ENCODE measurements at places on chromosomes 4 and X.
A peak's percentile ranks its signal among the peaks of the same experiment; 100 is the strongest.

GRCh38 chr4:143482840-143483239, 30.7 kb upstream of the SMARCA5 start:
- no peak for DNase-seq
- no peaks in the 10 kb centered on the region for H3K27me3 ChIP-seq
- H3K4me1 ChIP-seq, result peaks cover 6% of the 10 kb centered on the region
- no peak overlapping the region for H3K4me3 ChIP-seq

GRCh38 chrX:64204252-64204651, 1.3 kb downstream of the AMER1 start:
- H3K36me3 ChIP-seq, result no peaks in the 10 kb centered on the region
- H3K27ac ChIP-seq, result peak overlapping the region; percentile 98
- no peaks in the 10 kb centered on the region for H3K4me1 ChIP-seq
- peaks cover 3% of the 10 kb centered on the region for H3K27me3 ChIP-seq

GRCh38 chr4:183637461-183637860, 21.5 kb downstream of the RWDD4 start:
- no peak overlapping the region for H3K27ac ChIP-seq
- no peaks in the 10 kb centered on the region for H3K36me3 ChIP-seq
- H3K4me3 ChIP-seq, result no peak overlapping the region
- DNase-seq, result no peak
- no peaks in the 10 kb centered on the region for H3K27me3 ChIP-seq
- peaks cover 18% of the 10 kb centered on the region for H3K4me1 ChIP-seq

DNA sequence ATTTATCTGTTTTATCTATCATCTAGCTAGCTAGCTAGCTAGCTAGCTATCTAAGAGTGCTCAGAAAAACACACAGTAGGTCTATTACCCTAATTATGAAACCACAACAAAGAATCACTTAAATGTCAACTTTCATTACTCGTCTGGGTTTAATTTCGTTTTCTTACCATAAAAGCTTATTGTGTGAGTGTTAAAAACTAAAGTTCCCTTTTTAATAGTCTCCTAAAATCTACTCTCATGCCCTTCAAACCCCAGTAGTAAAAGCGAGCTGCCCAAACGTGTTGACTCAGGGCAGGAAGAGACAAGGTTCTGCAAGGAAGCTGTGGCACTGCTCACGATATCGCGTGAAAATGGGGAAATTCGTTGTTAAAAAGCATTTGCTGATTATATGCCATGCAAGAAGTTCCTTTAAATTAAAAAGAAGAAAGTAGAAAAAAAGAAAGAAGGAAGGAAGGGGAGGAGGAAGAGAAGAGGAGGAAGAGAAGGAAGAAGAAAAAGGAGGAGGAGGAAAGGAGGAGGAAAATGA, 595 bp downstream of the MBNL3 start:
- H3K27ac ChIP-seq, result peak overlapping the region; percentile 79
- no peak for DNase-seq
- H3K36me3 ChIP-seq, result no peaks in the 10 kb centered on the region
- no peaks in the 10 kb centered on the region for H3K4me1 ChIP-seq

DNA sequence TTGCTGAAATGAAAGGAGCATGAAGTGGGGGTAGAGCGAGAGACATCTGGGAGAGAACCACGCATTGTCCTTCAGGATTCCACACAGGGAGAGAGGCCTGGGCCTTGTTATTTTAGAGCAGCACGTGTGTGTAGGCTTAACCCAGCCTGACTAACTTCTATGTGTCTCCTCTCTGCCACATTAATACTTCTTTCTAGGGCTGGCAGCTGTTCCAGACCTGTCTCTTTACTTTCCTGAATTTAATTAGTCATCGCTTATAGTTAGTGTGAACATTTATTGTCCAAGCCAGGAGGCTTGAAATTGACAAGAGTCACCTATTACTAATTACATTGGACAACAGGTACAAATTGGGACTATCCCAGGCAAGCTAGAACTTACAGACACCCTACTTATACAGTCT, 51.3 kb downstream of the SMAD1 start:
- no peak overlapping the region for H3K4me3 ChIP-seq
- H3K4me1 ChIP-seq, result peaks cover 16% of the 10 kb centered on the region
- H3K36me3 ChIP-seq, result no peaks in the 10 kb centered on the region
- no peak overlapping the region for H3K27ac ChIP-seq

GRCh38 chrX:72676465-72676864, 37.6 kb downstream of the PHKA1 start:
- no peaks in the 10 kb centered on the region for H3K4me1 ChIP-seq
- no peak for DNase-seq

GRCh38 chrX:22032084-22032483, at the start of gene PHEX:
TSS of gene PHEX (plus strand) at chrX:22032325. CDS start at chrX:22033006, 681 bp downstream.
- H3K4me1 ChIP-seq, result no peaks in the 10 kb centered on the region
- H3K27me3 ChIP-seq, result no peaks in the 10 kb centered on the region
- no peak for DNase-seq
- H3K27ac ChIP-seq, result no peak within 1 kb of the TSS
- H3K36me3 ChIP-seq, result no peaks in the 10 kb centered on the region

DNA sequence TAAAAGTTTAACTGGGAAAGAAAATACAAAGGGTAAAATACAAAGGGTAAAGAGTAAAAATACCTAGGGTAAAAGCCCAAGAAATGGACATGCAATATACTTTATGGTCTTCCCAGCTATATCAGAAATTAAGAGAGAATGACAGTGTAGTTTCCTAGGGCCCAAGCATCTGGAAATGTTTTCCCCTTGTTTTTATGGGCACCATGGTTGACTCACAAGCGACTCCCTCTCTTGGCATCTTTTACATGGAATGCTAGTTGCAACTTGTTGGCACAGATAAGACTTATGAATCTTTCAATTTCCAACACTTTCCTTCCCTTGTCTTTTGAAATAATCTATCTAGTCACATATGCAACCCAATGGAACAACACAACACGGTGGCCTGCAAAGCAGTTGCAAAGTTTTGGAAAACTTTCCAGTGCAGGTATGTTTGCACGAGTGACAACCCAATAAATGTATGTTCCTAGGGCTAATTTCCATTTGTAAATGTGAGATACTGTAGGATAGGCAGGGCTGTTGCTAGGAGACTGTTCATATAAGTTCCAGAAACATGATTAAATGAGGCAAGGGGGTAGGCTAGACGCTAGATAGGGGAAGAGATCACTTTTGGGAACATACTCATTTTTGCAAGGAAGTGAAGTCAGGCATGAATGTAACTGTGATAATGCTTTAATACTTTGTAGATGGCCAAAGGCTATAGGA, 36.4 kb upstream of the CWH43 start:
- no peaks in the 10 kb centered on the region for H3K4me1 ChIP-seq
- H3K27me3 ChIP-seq, result no peaks in the 10 kb centered on the region
- H3K36me3 ChIP-seq, result no peaks in the 10 kb centered on the region
- DNase-seq, result no peak

DNA sequence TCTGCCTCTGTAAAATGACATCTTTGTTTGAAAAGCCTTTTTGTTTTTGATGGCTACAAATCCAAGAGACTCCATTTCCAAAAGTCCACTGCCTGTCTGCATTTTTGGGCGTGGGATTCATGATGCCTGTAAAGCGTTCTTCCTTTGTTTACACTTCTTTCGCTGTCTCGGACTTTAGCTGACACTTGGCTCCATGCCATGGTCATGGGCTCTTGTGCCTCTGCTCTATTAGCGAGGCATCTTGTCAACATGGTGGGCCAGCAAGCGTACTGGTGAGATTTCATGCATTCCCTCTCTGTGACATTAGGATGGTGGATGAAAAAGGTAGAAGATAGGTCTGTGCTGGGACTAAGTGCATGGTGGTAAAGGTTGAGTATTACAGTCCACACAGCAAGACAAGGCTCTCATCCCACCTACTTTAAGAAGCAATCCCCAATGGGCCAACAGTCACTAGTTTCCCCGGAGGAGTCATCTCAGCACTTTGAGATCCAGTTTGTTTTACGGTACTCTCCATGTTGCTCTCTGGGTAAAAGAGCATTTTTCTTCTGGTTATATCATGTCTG, 298.2 kb upstream of the KLF3 start:
- peaks cover 19% of the 10 kb centered on the region for H3K4me1 ChIP-seq
- no peaks in the 10 kb centered on the region for H3K27me3 ChIP-seq
- no peaks in the 10 kb centered on the region for H3K36me3 ChIP-seq
- no peak for DNase-seq

- no peak for DNase-seq
- peak overlapping the region; percentile 95 for H3K4me3 ChIP-seq
- H3K27ac ChIP-seq, result peak overlapping the region; percentile 91
Measured at GRCh38 chrX:153725039-153725831, 579 bp downstream of the ABCD1 start.

GRCh38 chr4:4361883-4362282, 25.0 kb upstream of the NSG1 start:
- H3K27ac ChIP-seq, result no peak overlapping the region
- H3K4me1 ChIP-seq, result no peaks in the 10 kb centered on the region
- H3K4me3 ChIP-seq, result no peak overlapping the region
- H3K27me3 ChIP-seq, result peaks cover 27% of the 10 kb centered on the region
- DNase-seq, result no peak
- H3K36me3 ChIP-seq, result no peaks in the 10 kb centered on the region

DNA sequence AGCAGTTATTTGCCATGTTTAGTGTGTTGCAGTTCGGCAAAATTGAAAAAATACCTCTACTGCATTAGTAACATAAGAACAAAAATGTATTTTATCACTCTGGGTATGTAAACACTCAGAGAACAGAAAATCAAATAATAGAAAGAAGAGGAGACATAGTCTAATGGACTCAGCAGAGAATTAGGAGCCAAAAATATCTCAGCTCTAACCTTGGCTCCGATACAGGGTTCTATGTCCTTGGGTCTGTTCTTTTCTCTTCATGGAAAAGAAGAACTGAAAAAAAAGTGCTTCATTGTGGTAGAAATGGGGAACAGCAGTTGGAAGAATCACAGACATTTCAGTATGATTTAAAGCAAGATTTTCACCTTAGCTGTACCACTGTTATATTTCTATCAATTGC, 240.5 kb upstream of the CXXC4 start:
- no peaks in the 10 kb centered on the region for H3K27me3 ChIP-seq
- no peaks in the 10 kb centered on the region for H3K36me3 ChIP-seq
- H3K4me3 ChIP-seq, result no peak overlapping the region
- peaks cover 9% of the 10 kb centered on the region for H3K4me1 ChIP-seq
- DNase-seq, result no peak

- H3K4me3 ChIP-seq, result no peak overlapping the region
- H3K4me1 ChIP-seq, result no peaks in the 10 kb centered on the region
- no peaks in the 10 kb centered on the region for H3K27me3 ChIP-seq
- H3K36me3 ChIP-seq, result no peaks in the 10 kb centered on the region
Measured at GRCh38 chr4:186472948-186473347, 82.4 kb downstream of the MTNR1A start.

Measured in heart left ventricle (tissue), 16 donors.